ENCODE measurements at places on chromosomes 5 and 9. TPM values are rescaled to one million over a fixed set of nuclear protein-coding genes. Genes with fewer than 3 reads are reported as not detected.
A peak's percentile ranks its signal among the peaks of the same experiment; 100 is the strongest.

GRCh38 chr5:53969176-53969730 lies 341.1 kb downstream of the ARL15 start:
- no peaks in the 10 kb centered on the region for H3K27me3 ChIP-seq
- DNase-seq = no peak
- H3K4me1 ChIP-seq = no peaks in the 10 kb centered on the region
- no peak overlapping the region for H3K4me3 ChIP-seq
- peaks cover 3% of the 10 kb centered on the region for H3K36me3 ChIP-seq

DNA sequence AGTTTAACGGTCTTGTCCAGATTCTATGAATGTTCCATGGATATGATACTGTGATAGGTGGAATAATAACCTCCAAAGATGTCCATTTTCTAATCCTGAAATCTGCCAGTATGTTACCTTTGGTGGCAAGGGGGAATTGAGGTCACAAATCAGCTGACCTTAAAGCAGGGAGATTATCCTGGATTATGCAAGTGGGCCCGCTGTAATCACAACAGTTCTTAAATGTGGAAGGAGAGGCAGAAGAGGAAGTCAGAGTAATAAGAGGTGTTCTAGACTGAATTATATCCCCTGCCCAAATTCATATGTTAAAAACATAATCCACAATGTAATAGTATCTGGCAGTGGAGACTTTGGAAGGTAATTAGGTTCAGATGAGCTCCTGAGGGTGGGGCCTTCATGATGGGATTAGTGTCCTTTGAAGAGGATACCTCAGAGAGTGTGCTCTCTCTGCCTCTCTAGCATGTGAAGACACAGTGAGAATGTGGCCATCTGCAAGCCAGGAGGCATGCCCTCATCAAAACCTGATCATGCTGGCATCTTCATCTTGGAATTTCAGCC lies 47.6 kb upstream of the ZFAND5 start:
- H3K27ac ChIP-seq = no peak overlapping the region
- no peak for DNase-seq
- no peaks in the 10 kb centered on the region for H3K36me3 ChIP-seq
- H3K27me3 ChIP-seq = no peaks in the 10 kb centered on the region

- peak; percentile 27 for DNase-seq
- no peaks in the 10 kb centered on the region for H3K27me3 ChIP-seq
- no peaks in the 10 kb centered on the region for H3K4me1 ChIP-seq
- no peak overlapping the region for H3K27ac ChIP-seq
- no peaks in the 10 kb centered on the region for H3K36me3 ChIP-seq
Observed at GRCh38 chr5:136062366-136063274, 33.8 kb downstream of the TGFBI start.

SPINK13 gene
- not detected for total RNA-seq

EFNA5 gene
- total RNA-seq = not detected

GRCh38 chr5:2166306-2166978 lies 283.7 kb upstream of the IRX4 start:
- no peaks in the 10 kb centered on the region for H3K27me3 ChIP-seq
- H3K4me1 ChIP-seq = no peaks in the 10 kb centered on the region
- H3K4me3 ChIP-seq = no peak overlapping the region
- H3K27ac ChIP-seq = no peak overlapping the region

GFI1B gene
- total RNA-seq = 3.3 TPM

GRCh38 chr5:173751266-173751600 lies 134.8 kb upstream of the BOD1 start:
- no peaks in the 10 kb centered on the region for H3K4me1 ChIP-seq
- H3K36me3 ChIP-seq = no peaks in the 10 kb centered on the region
- no peak overlapping the region for H3K27ac ChIP-seq

GRCh38 chr5:41763081-41763480 lies 107.1 kb downstream of the OXCT1 start:
- H3K4me3 ChIP-seq = no peak overlapping the region
- no peak overlapping the region for H3K27ac ChIP-seq
- no peaks in the 10 kb centered on the region for H3K27me3 ChIP-seq
- H3K4me1 ChIP-seq = no peaks in the 10 kb centered on the region
- peaks cover 45% of the 10 kb centered on the region for H3K36me3 ChIP-seq

TLX3 gene
- not detected for total RNA-seq

DNA sequence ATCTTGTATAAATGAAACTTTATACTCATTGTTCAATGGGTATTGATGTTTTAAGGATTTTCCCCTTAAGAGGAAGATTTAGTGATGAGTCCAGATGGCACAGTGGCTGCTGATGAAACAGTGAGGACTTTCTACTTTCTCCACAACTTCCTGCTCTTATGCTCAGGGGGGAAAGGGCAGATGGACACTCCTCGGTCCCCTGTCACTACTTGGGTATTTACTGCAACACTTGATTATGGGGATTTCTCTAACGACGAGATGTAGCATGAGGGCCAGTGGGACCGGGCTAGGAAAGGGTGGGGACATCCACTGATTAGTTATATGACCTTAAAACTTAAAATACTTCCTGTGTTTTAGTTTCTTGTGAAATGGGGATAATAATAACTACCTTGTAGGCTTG lies 146.1 kb upstream of the HMHB1 start:
- H3K36me3 ChIP-seq = no peaks in the 10 kb centered on the region
- peaks cover 5% of the 10 kb centered on the region for H3K27me3 ChIP-seq
- no peak for DNase-seq
- no peaks in the 10 kb centered on the region for H3K4me1 ChIP-seq
- H3K4me3 ChIP-seq = no peak overlapping the region

DNA sequence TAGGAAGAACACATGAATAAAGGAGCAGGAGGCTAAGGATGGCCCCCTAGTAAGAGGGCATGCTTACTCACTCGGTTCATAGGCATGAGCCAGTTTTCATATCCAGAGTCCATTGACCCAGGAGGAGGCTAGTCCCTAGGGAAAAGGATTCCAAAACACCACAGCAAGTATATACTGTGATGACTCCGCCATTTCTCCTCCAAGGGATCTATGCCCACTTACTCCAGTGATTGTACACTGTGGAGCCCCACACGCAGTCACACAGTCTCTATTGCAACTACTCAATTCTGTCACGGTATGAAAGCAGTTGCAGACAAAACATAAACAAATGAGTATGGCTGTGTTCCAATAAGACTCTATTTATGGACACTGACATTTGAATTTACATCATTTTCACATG lies 117.7 kb upstream of the ALDH1B1 start:
- H3K36me3 ChIP-seq = no peaks in the 10 kb centered on the region
- no peak overlapping the region for H3K4me3 ChIP-seq
- H3K27ac ChIP-seq = no peak overlapping the region
- H3K27me3 ChIP-seq = no peaks in the 10 kb centered on the region
- H3K4me1 ChIP-seq = peaks cover 8% of the 10 kb centered on the region
- DNase-seq = no peak

GRCh38 chr9:34499076-34499475 lies 23.7 kb downstream of the ENHO start:
- H3K4me1 ChIP-seq = no peaks in the 10 kb centered on the region
- no peak for DNase-seq
- H3K36me3 ChIP-seq = no peaks in the 10 kb centered on the region
- H3K27ac ChIP-seq = no peak overlapping the region
- H3K27me3 ChIP-seq = peaks cover 2% of the 10 kb centered on the region

GRCh38 chr5:174384509-174384947 lies 339.0 kb downstream of the NSG2 start:
- no peaks in the 10 kb centered on the region for H3K27me3 ChIP-seq
- no peak overlapping the region for H3K4me3 ChIP-seq
- no peak for DNase-seq
- H3K36me3 ChIP-seq = no peaks in the 10 kb centered on the region
- H3K4me1 ChIP-seq = no peaks in the 10 kb centered on the region
- H3K27ac ChIP-seq = no peak overlapping the region

DNA sequence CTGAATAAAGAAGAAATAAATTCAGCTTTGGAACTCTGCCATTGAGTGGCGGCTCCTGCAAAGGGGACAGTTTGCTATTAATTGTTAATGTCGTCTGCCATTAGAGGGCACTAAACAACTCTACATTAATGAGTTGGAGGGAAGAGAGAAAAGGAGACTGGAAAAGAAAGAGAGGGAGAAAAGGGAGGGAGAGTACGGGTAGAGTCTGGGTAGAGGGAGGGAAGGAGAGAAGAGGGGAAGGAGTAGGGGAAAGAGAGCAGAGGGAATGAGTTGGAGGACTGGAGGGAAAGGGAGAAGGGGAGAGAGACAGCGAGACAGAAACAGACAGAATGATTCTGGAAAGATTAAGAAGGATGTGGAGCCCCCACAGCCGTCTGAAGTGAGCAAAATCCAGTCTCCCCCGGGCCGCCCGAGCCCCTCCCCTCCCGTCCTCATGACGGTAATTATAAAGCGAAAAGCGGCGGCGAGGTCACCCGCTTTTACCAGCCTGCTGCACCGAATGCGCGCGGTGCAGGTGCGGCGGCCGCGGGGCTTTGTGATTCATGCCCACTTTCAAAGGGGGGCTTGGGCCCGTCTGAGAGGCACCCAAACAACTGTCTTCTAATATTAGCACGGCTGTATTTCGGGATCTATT lies 1.9 kb upstream of the FST start:
- H3K27ac ChIP-seq = no peak overlapping the region
- no peaks in the 10 kb centered on the region for H3K36me3 ChIP-seq
- DNase-seq = peak; percentile 38
- peaks cover 37% of the 10 kb centered on the region for H3K4me1 ChIP-seq

- no peak overlapping the region for H3K27ac ChIP-seq
- DNase-seq = no peak
- H3K36me3 ChIP-seq = no peaks in the 10 kb centered on the region
- H3K4me1 ChIP-seq = no peaks in the 10 kb centered on the region
Observed at GRCh38 chr9:2465921-2466460, 155.6 kb upstream of the VLDLR start.

- H3K4me1 ChIP-seq = no peaks in the 10 kb centered on the region
- no peaks in the 10 kb centered on the region for H3K36me3 ChIP-seq
- H3K4me3 ChIP-seq = no peak overlapping the region
- H3K27me3 ChIP-seq = peaks cover 5% of the 10 kb centered on the region
- no peak for DNase-seq
Observed at GRCh38 chr9:35854091-35854762, 16.0 kb downstream of the OR13J1 start.
